ENCODE measurements at places on chromosomes 2 and 18. TPM values are rescaled to one million over a fixed set of nuclear protein-coding genes. Genes with fewer than 3 reads are reported as not detected.

GRCh38 chr2:54678719-54679118, 44.7 kb upstream of the EML6 start:
- H3K36me3 ChIP-seq, result no peaks in the 10 kb centered on the region
- no peak for DNase-seq
- no peak overlapping the region for H3K4me3 ChIP-seq
- H3K27ac ChIP-seq, result no peak overlapping the region
- no peaks in the 10 kb centered on the region for H3K27me3 ChIP-seq

Gene FLACC1
- 11.1 TPM for total RNA-seq

Gene VWC2L
- total RNA-seq, result 0.27 TPM

Gene GPR75
- total RNA-seq, result 0.54 TPM

Gene NPHP1
- 7.1 TPM for total RNA-seq

Gene AGXT
- not detected for total RNA-seq

Gene TMEM200C
- total RNA-seq, result not detected

GRCh38 chr2:46086578-46087070, 210.6 kb upstream of the EPAS1 start:
- DNase-seq, result no peak
- no peaks in the 10 kb centered on the region for H3K27me3 ChIP-seq
- H3K36me3 ChIP-seq, result no peaks in the 10 kb centered on the region
- no peak overlapping the region for H3K27ac ChIP-seq

Gene AMER3
- not detected for total RNA-seq

DNA sequence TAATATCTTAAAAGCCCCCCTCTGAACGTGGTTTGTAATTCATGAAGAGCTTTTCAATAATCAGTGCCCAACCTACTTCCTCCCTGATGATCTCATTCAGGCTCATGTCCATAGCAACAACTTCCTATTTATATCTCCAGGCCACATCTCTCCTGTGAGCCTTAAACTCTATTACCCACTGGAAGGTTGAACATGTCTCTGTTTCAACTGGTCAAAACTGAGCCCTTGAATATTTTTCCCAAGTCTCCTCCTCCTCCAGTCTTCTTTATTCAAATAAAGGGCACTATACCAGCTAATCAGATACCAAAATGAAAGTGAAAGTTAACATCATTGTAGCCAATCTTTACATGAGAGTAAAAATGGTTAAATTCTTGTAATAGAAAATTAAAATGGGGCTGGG, 63.7 kb upstream of the ITGA4 start:
- no peaks in the 10 kb centered on the region for H3K4me1 ChIP-seq
- H3K36me3 ChIP-seq, result no peaks in the 10 kb centered on the region
- DNase-seq, result no peak
- no peak overlapping the region for H3K27ac ChIP-seq

DNA sequence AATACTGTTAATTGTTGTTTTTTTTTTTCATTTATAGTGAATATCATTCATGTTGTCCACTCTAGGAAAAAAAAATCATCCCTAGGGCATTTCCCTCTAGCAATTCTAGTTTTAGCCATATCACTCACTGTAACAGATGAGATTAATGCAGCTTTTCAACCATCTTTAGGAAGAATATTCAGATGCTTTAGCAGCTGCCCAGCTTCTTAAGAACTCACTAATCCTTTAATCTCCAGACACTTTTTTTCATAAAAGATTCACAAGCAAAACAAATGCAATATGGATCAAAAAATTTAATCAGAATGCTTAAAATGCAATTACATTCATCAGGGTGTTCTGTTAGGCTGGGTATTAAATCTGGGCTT, 692.6 kb downstream of the ERBB4 start:
- no peak overlapping the region for H3K27ac ChIP-seq
- H3K4me3 ChIP-seq, result no peak overlapping the region
- H3K36me3 ChIP-seq, result no peaks in the 10 kb centered on the region
- H3K4me1 ChIP-seq, result peaks cover 5% of the 10 kb centered on the region

GRCh38 chr2:70113359-70114070, 26.2 kb downstream of the PCBP1 start:
- peak overlapping the region; percentile 45 for H3K27ac ChIP-seq
- DNase-seq, result no peak
- peaks cover 37% of the 10 kb centered on the region for H3K4me1 ChIP-seq

DNA sequence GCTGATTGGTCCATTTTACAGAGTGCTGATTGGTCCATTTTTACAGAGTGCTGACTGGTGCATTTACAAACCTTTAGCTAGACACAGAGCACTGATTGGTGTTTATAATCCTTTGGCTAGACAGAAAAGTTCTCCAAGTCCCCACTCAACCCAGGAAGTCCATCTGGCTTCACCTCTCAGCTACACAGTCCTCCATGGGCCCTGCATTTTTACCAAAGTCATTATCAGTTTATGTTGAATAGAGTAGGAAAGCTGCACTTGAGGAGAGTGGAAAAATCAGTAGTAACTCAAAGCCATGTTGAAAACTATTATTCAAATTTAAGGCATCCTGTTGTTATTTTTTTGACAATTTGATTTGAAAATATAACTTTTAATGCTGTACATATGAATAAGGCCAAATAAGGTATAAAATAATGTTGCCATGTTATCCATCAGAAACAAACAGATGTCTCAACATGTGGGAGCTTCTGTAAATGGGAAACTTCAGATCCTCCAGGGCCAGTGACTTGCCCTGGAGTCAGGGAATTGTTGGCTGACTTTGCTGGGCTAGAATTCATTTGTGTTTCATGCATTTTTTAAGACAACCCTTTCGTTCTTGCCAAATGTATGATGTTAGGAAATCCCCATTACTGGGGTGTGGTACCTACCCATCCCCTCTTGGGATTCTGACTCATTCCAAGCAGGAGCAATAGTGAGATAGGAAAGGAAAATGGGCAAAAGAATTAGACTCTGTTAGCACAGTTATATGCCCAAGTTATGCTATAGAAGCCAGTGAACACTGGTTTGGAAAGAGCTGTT, 37.8 kb upstream of the CCDC195 start:
- H3K27me3 ChIP-seq, result no peaks in the 10 kb centered on the region
- H3K27ac ChIP-seq, result no peak overlapping the region

All from thoracic aorta (tissue), 2 donors.